ENCODE measurements at places on chromosomes 7 and 10.

- DNase-seq, result no peak
These were observed 167.5 kb downstream of the RNLS start for GRCh38 chr10:88415533-88416130.

GRCh38 chr7:96084881-96085553 lies 236.9 kb downstream of the SLC25A13 start:
- DNase-seq, result no peak

DNA sequence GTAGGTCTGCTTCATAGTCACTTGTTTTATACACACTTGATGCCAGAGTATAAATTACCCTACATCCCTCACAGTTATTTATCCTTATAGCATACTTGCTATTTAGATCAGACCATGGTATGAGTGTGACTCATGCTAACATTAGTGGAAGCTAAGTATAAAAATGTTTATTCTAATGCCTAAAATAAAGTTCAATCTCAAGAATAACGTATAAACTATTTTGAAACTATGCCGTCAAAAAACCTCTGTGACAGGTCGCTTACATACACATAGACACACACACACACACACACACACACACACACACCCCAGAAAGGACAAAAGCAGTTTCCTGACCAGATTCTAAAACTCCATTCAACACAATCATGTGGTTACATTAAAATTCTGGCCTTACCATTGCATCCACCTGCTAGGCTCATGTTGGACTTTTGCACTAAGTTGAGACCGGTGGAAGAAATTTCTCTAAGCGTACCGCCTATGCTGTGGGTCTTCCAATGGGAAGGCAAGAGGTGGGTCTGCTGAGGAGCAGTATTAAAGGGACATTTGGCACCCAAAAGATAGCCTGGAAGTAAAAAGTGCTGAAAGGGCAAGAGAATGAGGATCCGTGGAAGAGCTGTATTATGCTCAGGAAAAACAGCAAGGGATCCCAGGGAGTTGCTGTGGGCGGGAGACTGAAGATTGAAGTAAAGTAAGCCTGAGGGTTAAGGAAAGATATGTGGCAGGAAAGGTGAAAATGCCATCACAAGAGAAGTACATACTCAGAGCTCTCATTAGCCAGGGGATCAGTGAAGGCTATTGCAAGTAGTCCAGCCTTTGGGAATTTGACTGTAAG lies 5.0 kb downstream of the FOXP2 start:
- DNase-seq, result no peak

DNA sequence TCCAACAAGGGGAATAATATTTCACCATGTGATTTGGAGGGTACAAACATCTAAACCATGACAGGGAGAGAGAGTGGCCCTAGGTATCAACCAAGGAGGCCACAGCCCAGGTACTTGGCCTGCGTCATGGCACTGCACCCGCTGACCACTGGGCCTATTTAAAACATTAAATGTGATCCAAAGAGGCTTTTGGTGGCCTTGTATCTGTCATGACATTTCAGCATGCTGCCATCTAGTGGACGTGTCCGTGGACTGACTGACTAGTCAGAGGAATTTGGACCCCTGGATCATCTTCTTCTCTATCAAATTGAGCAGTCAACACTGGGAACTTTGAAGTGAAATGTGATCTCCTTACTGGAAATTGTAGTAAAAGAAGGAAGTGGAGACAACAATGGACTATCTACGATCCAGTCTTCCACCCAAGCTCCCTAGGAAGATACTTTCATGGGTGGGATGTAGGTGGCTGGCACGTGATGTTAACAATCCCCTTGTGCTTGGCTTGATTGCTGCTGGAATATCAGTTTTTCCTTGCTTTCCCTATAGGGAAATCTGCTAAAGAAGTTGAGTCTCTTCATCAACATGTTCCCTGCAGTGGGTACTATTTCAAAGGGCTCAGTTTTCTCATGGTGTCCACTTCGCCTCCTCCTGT lies 24.6 kb upstream of the ITGA8 start:
- DNase-seq, result peak; percentile 21

GRCh38 chr7:7271094-7271874 lies 88.9 kb downstream of the C1GALT1 start:
- DNase-seq, result no peak

DNA sequence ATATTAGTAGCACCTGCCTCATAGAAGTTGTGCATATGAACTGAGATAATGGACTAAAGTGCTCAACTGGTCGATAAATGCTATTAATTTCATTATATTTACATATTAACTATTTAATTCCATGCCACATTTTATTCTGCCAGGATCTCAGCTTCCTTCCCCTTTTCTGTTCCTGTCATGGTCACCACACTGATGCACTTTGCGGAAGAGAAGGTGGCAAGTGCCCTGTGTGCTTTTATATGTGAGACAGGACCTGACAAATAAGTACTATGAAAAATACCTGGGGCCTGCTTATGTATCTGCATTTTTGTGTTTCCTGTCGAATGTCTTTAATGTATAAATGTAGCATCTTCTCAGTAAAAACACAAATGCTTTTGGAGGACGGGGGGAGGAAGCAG lies 12.2 kb downstream of the ATP6V0E2 start:
- DNase-seq, result no peak

DNA sequence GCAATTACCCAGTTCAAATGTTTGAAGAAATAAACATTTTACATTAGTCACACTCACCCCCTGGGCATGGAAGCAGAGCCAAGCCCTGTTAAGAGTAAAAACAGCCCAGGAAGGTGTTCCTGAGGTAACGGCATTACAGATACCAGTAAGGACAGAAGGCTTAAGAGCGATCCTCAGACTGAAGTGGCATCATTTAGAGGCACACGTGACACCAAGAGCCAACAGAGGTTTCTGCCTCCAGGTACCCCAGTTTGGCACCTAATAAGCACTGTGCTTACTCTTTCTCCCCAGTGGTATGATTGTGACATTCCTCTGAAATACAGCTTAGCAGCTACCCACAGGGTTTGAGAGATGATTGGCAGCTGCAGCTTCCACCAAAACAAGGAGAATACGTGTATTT lies 17.2 kb downstream of the MMS19 start:
- DNase-seq, result no peak

GRCh38 chr7:118836933-118837332 lies 612.4 kb downstream of the ANKRD7 start:
- DNase-seq, result no peak

DNA sequence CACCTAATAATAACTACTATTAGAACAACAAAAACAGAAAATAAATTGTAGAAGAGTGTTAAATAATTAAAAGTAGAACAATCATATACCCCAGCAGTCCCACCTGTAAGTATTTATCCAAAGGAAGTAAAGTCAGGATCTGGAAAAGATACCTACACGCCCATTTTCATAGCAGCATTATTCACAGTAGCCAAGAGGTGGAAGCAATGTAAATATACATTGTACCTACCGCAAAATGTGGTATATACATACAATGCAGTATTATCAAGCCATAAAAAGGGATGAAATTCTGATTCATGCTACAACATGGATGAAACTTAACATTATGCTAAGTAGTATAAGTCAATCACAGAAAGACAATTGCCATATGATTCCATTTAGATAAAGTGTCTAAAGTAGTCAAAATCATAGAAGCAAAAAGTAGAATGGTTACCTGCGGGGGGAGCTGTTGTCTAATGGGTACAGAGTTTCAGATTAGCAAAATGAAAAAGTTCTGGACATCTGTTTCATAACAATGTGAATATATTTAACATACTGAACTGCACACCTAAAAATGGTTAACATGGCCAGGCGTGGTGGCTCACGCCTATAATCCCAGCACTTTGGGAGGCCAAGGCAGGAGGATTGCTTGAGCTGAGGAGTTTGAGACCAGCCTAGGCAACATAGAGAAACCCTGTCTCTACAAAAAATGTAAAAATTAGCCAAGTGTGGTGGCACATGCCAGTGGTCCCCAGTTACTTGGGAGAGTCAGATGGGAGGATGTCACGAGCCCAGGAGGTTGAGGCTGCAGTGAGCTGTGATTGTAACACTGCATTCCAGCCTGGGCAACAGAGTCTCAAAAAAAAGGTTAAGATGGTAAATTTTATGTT lies 6.0 kb upstream of the TMED4 start:
- peak; percentile 78 for DNase-seq

DNA sequence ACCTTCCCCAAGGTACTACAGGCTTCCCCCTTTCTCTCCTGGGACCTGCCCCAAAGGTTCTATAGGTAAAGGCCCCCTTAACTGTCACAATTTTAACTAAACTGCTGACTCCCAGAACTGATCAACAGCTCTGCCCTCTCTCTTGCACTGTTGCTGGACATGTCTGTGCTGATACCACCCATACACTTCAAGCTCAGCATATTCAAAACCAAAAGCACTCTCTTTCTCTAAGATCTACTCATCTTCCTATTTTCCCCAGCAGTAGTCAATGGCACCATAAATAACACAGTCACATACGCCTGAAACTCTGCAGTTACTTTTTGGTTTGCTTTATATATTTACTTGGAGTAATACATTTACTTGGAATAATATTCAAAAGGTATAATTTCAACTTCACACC lies 12.3 kb downstream of the OSBPL3 start:
- no peak for DNase-seq

DNA sequence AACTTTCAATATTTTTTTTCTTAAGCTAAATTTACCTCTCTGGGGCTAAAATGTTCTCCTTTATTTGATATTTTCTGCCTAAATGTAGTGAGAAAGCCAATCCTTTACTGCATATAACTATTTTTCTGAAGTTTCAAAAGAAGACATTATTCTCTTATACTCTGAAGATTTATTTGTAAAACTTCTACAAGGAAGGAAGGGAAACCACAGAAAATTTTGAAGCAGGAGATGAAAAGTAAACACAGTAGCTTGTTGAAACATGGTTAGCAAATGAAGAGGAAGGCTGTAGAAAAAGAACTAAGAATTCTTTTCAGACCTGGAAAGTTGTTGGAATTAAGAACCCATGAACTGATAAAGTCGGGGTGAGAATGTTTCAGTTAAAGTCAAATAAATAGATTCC lies 330.3 kb downstream of the HGF start:
- no peak for DNase-seq

- no peak for DNase-seq
These were observed 96.3 kb upstream of the PRR15 start for GRCh38 chr7:29467193-29467926.

GRCh38 chr7:134831862-134832261 lies 52.4 kb downstream of the CALD1 start:
- DNase-seq, result no peak

- no peak for DNase-seq
These were observed 194.0 kb upstream of the PLPP4 start for GRCh38 chr10:120262857-120263547.

GRCh38 chr10:122220736-122221135 lies 50.4 kb upstream of the BTBD16 start:
- no peak for DNase-seq

- DNase-seq, result no peak
These were observed 1241.7 kb downstream of the GATA3 start for GRCh38 chr10:9296190-9296589.

DNA sequence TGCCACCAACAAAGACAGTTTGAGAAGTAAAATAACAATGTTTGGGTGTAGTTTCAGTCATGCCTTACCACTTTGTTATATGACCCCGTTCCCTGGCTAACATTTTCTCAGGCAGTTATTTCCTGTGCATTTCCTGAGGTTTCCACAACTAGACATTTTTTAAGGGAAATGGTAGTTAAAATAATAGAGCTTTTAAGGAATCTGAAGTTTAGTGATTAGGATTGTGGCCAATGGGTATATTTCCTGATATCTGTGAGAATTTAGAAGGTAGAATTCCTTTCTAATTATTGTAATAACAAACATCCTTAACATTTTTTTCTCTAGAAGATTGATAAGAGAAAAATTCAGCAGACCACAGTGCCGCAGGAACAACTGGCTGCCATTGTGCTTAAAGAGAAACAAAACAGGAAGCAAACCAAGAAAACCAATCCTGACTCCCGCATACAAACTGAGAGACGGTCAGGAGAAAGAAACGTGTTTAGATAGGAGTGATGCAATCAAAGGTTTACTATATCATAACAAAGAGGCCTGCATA lies 193.6 kb downstream of the MBL2 start:
- no peak for DNase-seq

GRCh38 chr7:37089972-37090371 lies 358.7 kb downstream of the ELMO1 start:
- DNase-seq, result no peak

- no peak for DNase-seq
These were observed 7.9 kb upstream of the RALA start for GRCh38 chr7:39615350-39615975.

DNA sequence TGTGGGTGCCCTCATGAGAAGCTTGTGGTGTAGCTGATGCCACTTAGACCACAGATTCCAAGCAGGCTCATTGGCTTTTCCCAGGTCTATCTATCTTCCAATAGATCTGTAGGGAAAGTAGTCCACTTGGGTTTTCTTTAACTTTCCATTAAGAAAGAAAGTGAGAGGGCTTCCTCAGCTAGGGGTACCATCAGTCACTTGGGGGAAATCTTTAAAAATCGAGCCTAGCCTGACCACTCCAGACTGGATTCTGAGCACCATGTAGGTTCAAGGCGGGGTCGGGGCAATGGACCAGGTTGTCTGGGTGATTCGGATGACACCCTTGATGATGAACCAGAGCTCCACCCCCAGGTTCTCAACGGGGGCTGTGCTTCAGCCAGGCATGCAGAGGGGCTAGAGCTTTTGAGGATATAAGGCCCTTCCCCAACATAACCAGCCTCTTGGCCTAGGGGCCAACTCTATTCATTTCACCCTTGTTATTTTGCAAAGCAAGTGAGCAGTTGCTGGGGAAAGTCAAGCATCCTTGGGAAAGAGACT lies 27.0 kb downstream of the ITPRIP start:
- DNase-seq, result no peak

- no peak for DNase-seq
These were observed 1176.0 kb upstream of the AUTS2 start for GRCh38 chr7:68422281-68422680.

GRCh38 chr10:130924138-130924819 lies 387.2 kb downstream of the TCERG1L start:
- no peak for DNase-seq

- no peak for DNase-seq
These were observed 60.5 kb upstream of the HELLS start for GRCh38 chr10:94485094-94485493.

GRCh38 chr10:34526758-34527730 lies 288.1 kb downstream of the PARD3 start:
- no peak for DNase-seq

GRCh38 chr10:114869520-114869892 lies 47.9 kb downstream of the FHIP2A start:
- DNase-seq, result no peak

GRCh38 chr7:17095931-17096330 lies 202.5 kb upstream of the AHR start:
- DNase-seq, result no peak

DNA sequence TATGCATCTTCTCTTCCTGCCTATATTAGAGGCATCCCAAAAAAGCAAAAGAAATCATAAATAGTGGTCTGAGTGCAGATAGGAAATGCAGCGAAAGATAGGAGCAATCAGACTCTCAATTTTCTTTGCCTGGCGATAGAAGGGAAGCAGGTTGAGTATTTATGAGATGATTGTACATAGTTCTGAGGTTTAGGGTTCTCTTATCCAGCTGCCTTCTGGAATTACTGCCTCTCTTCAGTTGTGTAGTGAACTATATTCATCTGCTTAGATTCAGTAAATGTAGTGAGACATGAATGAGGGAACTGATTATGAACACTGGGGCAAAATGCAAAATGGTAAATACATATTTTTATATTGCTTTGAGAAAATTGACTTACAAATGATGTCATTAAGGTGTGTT lies 93.0 kb upstream of the CYP26C1 start:
- no peak for DNase-seq

GRCh38 chr7:1357601-1358271 lies 101.5 kb downstream of the MICALL2 start:
- DNase-seq, result no peak

- DNase-seq, result no peak
These were observed 179.6 kb downstream of the ADK start for GRCh38 chr10:74330646-74331045.

Data from CD4-positive, alpha-beta T cell treated with Interleukin-15 for 4 hours (primary cell).